ENCODE measurements at places on chromosomes 7 and 10. TPM values are rescaled to one million over a fixed set of nuclear protein-coding genes. Genes with fewer than 3 reads are reported as not detected.

The PALD1 gene
- 177 TPM for total RNA-seq

The TDRD1 gene
- not detected for total RNA-seq

The CALHM1 gene
- not detected for total RNA-seq

The TRPV5 gene
- total RNA-seq = not detected

The ABLIM1 gene
- total RNA-seq = 50.2 TPM

The ZNF804B gene
- total RNA-seq = not detected

The SFRP5 gene
- not detected for total RNA-seq

The HKDC1 gene
- 0.13 TPM for total RNA-seq

The SLC13A1 gene
- total RNA-seq = not detected

The CDK14 gene
- 1.2 TPM for total RNA-seq

The ANKRD2 gene
- total RNA-seq = 0.26 TPM

The DPP6 gene
- total RNA-seq = not detected

The NEUROG3 gene
- total RNA-seq = not detected

The AGR3 gene
- not detected for total RNA-seq

The ZNF800 gene
- total RNA-seq = 7.1 TPM

The PPP1R3C gene
- total RNA-seq = 0.13 TPM

The PLPP4 gene
- not detected for total RNA-seq

The UTF1 gene
- not detected for total RNA-seq

The SEMA3A gene
- 105 TPM for total RNA-seq

The MKX gene
- total RNA-seq = not detected

The CAMK2B gene
- 0.13 TPM for total RNA-seq

The MNX1 gene
- total RNA-seq = under 0.01 TPM

The DHTKD1 gene
- 20.7 TPM for total RNA-seq

The STOX1 gene
- total RNA-seq = 0.13 TPM

The ATP5MK gene
- total RNA-seq = 201 TPM

The ENO4 gene
- not detected for total RNA-seq

The OR2A12 gene
- not detected for total RNA-seq

The FEZF1 gene
- not detected for total RNA-seq

Measured in dermis microvascular lymphatic vessel endothelial cell (primary cell).